ENCODE measurements at places on chromosomes 16 and 17. TPM values are rescaled to one million over a fixed set of nuclear protein-coding genes. Genes with fewer than 3 reads are reported as not detected.

GRCh38 chr16:65909310-65910050 is 457.0 kb upstream of the CDH5 start:
- no peak for DNase-seq

DNA sequence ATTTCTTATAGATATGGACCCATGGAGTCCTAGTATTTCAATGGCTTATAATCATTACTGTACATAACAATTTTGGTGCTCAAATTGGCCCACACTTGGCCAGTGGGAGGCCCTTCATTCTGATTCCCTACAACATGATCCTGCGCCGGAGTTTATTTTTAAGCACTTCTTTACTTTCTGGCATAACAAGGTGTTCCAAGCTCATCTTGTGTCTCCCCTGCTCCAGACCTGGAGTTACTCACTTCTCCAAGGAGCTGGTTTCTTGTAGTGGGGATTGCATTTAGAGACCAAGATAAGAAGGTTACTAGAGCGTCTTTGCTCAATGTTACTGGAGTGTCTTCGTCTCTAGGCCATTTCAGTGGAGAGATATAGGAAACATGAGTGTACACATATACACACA is 87.9 kb downstream of the MSI2 start:
- no peak for DNase-seq

- no peak for DNase-seq
Observed at GRCh38 chr17:80780381-80781198, 211.1 kb upstream of the CHMP6 start.

GRCh38 chr17:75125984-75126383 is 5.6 kb downstream of the NT5C start:
- DNase-seq = no peak

DNA sequence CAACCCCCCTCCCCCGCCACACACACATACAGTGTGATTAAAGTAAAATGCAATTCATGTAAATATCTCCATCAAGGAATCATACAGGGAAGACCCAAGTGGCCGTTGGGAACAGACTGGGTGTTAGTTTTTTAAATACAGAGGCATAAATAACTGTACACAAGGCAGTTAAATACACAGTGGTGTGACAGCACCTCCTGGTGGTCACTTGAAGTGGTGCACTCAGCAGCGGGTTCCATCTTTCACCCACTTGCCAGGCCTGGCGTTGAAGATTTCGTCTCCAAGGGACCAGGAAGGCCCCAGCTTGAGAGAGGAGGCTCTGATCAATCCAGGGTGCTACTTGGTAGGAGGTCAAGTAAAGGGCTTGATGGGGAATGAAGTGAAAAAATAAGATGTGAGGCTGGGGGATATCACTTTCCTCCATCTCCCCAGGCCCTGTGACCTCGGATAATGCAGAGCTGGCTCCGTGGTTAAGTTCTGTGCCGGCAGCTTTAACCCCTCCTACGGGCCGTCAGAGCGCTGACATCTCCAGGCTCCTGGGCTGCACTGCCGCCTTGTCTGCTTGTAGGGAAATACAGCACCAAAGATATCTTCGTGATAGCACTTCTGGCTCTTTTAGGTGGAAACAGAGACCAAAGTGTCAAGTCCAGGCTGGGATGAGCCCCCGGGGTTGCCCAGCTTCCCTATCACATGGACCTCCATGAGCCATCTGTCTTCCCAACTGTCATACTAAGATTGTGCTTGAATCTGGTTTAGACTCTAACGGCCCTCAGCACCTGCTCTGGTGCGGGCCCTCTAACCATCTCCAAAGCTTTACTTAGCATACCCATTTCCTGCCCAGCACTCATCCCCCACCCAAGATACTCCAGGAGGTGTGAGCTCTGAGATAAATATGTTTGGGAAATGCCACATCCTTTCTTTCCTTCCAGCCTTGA is 20.7 kb downstream of the LGALS9 start:
- DNase-seq = no peak

DNA sequence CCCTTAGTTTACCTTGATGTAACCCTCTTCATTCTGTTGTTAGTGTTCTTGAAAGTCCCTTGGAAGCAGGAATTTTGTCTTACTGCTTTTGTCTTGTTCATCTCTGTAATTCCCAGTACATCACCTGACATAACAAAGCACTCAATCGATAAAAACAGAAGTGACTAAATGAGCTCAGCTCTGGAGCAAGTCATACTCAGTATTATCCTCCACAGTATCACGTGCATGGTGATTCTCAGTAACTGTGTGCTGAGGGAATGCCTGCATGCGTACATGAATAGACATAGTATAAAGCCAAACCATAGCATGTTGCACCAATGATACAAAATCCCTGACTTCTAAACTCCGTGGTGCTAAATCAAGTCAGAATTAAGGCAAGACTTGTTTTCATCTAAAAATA is 7.2 kb downstream of the KRT38 start:
- no peak for DNase-seq

GRCh38 chr17:37446027-37446426 is 39.3 kb downstream of the TADA2A start:
- DNase-seq = no peak

- no peak for DNase-seq
Observed at GRCh38 chr17:67718325-67718941, 697 bp downstream of the NOL11 start.

GRCh38 chr16:7343243-7343642 is 10.6 kb downstream of the RBFOX1 start:
- DNase-seq = no peak

DNA sequence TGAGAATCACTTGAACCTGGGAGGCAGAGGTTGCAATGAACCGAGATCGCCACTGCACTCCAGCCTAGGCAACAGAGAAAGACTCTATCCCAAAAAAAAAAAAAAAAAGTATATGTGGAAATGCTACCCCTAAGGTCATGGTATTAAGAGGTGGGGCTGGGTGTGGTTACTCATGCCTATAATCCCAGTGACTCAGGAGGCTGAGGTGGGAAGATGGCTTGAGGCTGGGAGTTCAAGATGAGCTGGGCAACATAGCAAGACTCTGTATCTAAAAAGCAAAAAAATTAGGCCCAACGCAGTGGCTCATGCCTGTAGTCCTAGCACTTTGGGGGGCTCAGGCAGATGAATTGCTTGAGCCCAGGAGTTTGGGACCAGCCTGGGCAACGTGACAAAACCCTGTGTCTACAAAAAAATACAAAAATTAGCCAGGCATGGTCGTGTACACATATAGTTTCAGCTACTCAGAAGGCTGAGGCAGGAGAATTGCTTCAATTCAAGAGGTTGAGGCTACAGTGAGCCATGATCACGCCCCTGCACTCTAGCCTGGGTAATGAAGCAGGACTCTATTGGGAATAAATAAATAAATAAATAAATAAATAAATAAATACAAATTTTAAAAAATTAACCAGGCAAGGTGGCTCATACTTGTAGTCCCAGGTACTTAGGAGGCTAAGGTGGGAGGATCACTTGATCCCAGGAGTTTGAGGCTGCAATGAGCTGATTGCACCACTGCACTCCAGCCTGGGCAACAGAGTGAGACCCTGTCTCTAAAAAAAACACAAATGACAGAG is 32.3 kb upstream of the NUFIP2 start:
- DNase-seq = no peak

DNA sequence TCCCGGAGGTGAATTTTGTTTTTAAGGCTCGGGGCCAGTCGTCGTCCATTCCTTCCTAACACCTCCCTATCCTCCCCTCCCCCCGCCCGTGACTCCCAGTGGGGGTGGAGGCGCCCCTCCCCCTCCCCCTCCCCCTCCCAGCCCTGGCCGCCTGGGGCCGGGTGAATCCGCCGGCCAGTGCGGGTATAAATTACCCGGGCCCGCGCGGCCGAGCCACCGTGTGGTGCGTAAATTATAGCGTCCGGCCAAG is 2.0 kb upstream of the GSE1 start:
- no peak for DNase-seq

- DNase-seq = no peak
Observed at GRCh38 chr17:43881758-43882505, 25.4 kb downstream of the MPP2 start.

DNA sequence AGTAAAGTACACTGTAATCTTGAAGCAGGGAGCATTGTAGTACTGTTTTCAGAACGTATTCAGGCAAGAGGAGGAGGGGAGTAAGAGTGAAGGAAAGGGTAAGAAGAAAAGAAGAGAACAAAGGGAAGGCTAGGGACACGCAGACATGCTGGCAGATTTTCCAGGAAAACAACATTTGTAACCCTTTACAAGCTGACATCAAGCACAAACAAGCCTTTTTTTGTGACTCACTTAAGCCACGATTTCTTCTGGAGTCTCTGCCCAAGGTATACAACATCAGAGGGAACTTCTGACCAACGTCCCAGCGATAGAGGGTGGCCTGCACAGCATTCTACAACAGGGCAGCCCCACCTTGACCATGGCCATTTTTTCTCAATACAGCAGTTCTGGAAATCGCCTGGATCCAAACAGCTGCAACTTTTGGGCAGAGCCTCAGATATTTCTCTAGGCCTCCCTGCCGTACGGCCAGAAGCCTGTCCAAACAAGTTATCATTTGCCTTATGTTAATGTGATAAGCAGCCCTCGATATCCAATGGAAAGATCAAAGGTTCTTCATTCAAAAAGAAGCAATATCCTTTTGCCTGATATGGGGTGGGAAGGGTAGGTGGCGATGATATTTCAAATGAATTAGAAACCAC is 247.3 kb downstream of the ZFHX3 start:
- DNase-seq = no peak

- DNase-seq = peak; percentile 87
Observed at GRCh38 chr16:57591086-57591869, 37.2 kb upstream of the ADGRG1 start.

- DNase-seq = no peak
Observed at GRCh38 chr16:31400191-31400590, 7.1 kb downstream of the ITGAD start.

GRCh38 chr17:79002291-79002690 is 7.3 kb downstream of the CANT1 start:
- peak; percentile 44 for DNase-seq

DNA sequence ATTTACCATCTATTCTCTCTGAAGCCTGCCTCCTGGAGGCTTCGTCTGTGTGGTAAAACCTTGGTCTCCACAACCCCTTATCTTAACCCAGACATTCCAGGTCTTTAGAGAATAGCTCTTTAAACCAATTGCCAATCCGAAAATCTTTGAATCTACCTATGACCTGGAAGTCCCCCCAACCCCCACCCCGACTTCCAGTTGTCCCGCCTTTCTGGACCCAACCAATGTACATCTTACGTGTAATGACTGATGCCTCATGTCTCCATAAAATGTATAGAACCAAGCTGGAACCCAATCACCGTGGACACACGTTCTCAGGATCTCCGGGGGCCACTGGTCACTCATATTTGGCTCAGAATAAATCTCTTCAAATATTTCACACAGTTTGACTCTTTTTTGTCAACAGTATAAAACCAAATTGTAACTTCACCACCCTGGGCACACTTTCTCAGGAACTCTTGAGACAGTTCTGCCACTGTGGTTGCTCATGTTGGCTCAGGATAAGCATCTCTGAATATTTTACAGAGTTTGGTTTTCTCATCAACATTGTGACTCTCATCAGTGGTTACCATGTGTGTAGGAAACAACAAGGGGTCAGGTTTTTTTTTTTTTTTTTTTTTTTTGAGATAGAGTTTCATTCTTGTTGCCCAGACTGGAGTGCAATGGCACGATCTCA is 18.1 kb upstream of the DNAH17 start:
- DNase-seq = no peak

DNA sequence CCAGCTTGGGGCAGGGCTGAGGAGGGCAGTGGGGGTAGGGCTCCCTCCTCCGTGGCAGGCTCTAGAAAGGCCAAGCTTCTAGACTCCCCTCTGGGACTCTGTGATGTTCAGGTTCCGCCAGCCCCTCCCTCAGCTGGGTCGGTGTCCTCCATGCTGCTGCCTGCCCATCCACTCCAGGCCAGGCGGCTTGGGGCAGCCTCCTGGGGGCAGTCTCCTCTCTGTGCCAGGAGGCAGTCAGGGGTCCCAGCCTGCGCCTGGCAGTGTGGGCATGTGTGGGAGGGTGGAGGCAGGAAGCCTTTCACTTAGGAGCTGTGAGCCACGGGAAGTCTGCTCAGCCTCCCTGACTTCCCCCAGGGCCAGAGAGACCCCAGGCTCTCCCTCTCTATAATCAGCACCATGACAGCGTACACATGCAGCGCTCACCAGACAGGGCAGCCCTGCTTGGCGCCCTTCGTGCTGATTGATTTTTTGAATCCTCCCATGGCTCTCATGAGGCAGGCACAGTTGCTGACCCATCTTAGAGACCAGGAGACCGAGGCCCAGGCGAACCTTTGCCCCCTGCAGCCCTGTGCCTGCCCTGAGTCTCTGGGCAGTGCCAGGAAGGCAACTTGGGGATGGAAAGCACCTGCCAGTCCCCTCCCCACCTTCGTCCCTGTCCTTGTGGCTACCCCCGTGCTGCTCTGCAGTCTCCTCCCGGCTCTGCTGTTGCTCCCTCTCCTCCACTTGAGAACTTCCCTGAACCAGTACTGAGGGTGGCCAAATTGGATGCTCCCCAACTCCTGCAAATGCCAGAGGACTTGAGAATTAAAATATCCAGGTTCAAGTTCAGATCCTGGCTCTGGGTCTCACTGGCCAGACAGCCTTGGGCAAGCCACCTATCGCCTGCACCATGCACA is 234.7 kb upstream of the GSE1 start:
- no peak for DNase-seq

- DNase-seq = no peak
Observed at GRCh38 chr17:6078458-6078871, 8.3 kb downstream of the WSCD1 start.

GRCh38 chr16:73166441-73166851 is 118.5 kb upstream of the ZFHX3 start:
- DNase-seq = no peak

DNA sequence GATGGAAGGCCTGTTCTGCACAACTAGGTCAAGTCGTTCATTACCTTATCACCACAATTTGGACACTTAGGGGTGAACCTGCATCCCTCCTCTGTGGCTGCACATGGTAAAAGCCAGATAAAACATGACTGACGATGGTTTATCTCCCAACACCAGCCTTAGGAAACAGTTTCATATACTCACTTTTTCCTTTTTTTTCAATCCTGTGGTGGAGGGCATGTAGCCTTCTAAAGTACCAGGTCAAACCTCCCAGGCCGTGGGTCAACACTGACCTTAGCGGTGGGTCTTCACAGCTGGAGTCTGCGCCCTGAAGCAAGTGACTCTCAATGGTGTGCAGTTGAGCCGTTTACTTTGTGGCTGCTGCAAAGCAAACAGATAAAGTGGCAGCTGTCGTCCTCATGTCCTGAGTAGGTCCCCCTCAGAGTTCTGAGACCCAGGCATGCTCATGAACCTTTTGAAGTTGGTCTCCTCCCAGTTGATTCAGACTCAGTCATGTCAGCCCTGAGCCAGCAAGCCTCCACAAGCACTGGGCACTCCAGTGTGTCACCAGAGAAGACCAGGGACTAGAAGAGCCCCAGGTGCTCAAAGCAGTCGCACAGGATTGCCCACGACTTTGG is 5.9 kb downstream of the FAHD1 start:
- DNase-seq = no peak

DNA sequence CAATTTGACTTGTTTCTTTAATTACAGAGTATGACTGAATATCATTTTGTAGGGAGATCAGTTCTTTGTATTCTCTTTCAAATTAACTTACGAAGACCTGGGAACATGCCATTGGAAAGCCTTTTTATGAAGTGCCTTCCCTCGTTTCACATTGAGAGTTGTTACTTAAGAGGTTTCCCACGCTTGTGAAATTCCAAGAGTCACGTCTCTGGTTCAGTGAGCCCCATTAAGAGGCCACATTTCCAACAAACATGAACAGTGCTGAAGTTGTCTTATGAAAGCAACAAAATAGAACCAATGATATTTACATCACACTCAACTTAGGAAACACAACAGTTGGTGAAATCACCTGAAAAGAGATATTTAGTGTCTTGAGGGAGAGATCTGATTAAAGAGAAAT is 334.1 kb downstream of the TOX3 start:
- DNase-seq = no peak

Gene LITAFD
- total RNA-seq = not detected

Gene PITPNC1
- total RNA-seq = 13.8 TPM

Gene SLC5A11
- total RNA-seq = not detected

Gene TM4SF5
- total RNA-seq = not detected

Gene CA5A
- total RNA-seq = not detected

Data from Right ventricle myocardium inferior (tissue), 1 donor.